ENCODE measurements at places on chromosomes 4 and X.

DNA sequence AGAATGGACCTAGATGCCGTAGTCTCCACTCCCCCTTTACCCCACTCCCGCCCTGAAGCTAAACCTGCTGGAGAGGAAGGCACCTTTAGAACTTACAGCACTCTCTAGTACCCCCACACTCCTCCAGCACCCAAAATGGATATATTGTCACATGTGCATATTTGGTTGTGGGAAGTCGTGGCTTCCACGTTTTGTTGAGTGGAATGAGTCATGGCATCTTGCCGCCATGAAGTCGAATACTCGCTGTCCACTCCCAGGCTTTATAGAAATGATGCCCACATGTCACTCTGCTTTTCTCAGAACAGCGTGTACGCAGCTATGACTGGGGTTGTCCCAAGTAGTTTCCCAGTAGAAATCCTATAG is 545 bp downstream of the ABCE1 start:
- DNase-seq, result peak; percentile 60

DNA sequence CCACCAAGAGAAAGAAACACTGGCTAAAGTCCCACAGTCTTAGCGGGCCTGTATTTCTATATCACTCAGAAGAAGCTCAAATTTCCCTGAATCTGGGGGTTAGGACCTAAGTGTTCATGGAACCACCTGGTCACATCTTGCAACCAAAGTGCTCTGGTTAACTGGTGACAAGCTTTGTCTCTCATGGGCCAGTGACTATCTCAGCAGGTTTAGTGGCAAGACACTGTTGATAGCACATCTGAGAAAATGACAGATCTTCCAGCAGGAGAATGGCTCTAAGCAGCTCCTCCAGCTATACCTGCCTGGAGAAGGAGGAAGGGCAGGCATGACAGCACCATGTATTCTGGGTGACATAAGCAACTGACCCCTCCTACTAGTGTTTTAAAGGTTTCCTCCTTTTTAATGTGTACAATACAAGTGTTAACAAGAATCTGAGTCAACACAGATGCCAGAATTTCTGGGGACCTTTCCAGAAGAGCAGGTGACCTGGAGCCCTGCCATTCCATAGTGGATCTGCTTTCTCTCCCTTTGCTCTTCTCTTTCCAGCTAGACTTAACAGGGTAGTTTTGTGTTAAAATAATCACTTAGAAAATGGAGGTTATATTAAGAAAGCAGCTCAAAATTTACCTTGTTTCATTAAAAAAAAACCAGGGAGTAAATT is 17.3 kb upstream of the QRFPR start:
- no peak for DNase-seq

DNA sequence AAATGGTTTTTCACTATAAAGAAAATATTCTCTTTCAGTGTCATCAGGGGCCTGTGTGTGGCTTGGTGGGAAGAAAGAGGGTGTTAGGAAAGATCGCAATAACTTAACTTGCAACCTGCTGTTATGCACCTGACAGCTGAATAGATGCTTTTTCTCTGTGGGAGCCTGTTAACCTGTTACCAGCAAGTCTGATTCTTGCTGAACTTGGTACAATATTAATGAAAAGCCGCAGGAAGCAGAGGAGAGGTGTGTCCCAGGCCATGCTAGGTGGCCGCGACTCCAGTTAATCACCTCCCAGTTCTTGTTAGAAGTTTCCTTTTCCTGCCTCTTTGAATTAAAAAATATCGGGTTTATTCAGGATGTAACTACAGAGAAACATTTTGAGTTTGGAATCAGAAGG is 494.8 kb upstream of the AGA start:
- DNase-seq, result no peak

- no peak for DNase-seq
Measured at GRCh38 chr4:24164054-24164693, 274.3 kb upstream of the PPARGC1A start.
